Breast epithelium (tissue), 4 donors: ENCODE measurements at places on chromosomes 5 and 9.

GRCh38 chr5:109335114-109335513, 74.7 kb downstream of the PJA2 start:
- H3K27ac ChIP-seq = no peak overlapping the region
- DNase-seq = no peak
- no peaks in the 10 kb centered on the region for H3K27me3 ChIP-seq
- H3K36me3 ChIP-seq = no peaks in the 10 kb centered on the region
- H3K4me3 ChIP-seq = no peak overlapping the region
- no peaks in the 10 kb centered on the region for H3K4me1 ChIP-seq

GRCh38 chr5:159768243-159768642, 148.0 kb upstream of the ADRA1B start:
- H3K27me3 ChIP-seq = no peaks in the 10 kb centered on the region
- H3K27ac ChIP-seq = no peak overlapping the region
- no peak overlapping the region for H3K4me3 ChIP-seq
- H3K4me1 ChIP-seq = peaks cover 4% of the 10 kb centered on the region
- no peaks in the 10 kb centered on the region for H3K36me3 ChIP-seq
- DNase-seq = no peak

DNA sequence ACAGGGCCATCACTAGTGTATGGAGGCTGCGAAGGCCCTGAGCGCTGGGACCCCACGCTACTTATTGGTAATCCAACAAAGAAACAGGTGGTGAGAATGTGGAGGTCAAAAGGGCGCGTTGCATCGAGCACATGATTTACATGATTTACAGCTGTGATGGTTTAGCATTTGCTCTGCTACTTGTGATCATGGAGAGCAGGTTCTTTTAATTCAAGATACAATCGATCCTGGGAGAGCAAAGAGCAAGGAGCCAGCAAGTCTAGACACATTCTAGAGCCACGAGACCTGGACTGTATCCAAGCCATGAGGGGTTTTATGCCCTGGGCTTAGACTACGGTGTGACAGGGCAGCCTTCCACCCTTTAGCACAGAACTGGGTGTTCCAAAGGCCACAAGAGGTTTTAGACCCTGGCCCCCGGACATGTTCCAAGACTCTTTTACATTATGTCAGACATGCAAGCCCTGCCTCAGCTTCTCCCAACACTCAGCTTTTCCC, 47.0 kb upstream of the CLK4 start:
- no peak overlapping the region for H3K4me3 ChIP-seq
- no peaks in the 10 kb centered on the region for H3K36me3 ChIP-seq
- no peaks in the 10 kb centered on the region for H3K27me3 ChIP-seq
- no peak overlapping the region for H3K27ac ChIP-seq

DNA sequence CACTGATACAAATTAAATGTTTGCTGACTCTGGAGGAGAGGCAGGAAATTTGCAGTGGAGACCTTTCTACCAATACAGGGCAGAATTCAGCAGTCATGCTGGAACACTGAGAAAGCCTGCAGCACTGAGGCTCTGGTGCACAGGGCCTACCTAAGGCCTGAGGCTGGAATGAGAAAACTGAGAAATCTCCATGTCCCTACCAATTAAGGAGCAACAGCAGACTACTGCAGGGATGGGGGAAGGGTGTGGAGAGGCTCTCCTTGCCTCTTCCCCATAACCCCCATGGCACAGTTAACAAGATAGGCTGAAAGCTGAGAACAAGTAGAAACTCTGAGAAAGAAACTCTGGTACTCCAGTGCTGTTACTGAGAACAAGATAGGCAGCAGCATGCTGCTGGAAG, 10.5 kb downstream of the FBXO4 start:
- H3K36me3 ChIP-seq = no peaks in the 10 kb centered on the region
- H3K4me1 ChIP-seq = no peaks in the 10 kb centered on the region
- H3K27ac ChIP-seq = no peak overlapping the region
- DNase-seq = no peak
- no peak overlapping the region for H3K4me3 ChIP-seq
- H3K27me3 ChIP-seq = no peaks in the 10 kb centered on the region

DNA sequence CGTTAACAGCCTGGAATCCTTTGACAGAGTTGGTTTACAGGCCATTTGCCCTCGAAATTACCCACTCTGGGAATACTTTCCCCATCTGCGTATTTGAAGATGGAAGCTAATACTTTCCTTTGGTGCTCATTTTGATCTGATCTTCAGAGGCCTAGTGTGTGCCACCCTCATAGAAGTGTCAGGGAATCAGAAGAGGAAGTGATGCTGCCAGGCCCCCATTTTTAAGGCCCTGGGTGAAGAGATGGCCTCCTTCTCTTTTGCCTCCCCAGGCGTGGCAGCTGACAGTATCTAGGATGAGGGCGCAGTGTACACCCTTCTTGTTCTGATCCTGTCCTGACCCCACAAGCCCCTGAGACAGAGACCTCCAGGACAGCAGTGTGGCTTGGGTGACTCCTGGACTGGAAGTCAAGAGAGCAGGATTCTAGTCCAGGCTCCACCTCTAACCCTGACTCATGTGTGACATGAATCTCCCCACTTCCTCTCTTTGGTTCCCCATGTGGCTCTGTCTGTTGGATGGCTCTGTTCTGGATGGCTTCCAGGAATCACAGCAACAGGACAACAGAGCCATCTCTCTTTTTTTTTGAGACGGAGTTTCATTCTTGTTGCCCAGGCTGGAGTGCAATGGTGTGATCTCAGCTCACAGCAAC, 27.8 kb downstream of the CSF1R start:
- DNase-seq = no peak
- no peaks in the 10 kb centered on the region for H3K27me3 ChIP-seq
- H3K27ac ChIP-seq = no peak overlapping the region
- no peaks in the 10 kb centered on the region for H3K4me1 ChIP-seq

DNA sequence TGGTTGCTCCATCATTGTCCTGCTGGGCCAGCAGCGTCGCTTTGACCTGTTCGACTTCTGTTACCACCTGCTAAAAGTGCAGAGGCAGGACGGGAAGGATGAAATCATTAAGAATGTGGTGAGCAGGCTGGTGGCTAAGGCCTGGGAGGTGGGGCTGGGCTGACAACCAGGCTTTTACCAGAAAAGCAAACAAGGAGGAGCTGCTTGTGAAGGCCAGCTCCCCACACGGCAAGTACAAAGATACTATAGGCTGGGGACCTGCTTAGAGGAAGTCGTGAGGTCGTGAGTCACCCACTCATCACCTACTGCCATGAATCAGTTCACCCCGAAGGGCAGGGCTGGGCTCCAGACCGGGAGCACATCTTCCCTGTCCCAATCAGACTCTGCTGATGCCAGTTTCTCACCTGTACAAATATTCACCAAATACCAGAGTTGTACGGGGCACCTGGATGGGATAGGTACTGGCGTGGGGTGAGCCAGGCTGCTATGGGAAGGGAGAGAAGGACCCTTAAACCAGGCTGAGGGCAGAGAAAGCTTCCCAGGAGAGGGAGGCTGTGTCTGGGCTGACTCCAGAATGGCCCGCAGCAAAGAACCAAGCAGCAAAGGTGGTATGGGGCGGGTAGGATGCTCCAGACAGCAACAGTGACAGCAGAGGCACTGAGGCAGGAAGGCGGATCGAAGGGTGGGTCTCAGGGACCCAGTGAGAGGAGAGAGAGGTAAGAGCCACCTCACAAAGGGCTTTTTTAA, 69.3 kb upstream of the NIPAL4 start:
- H3K27me3 ChIP-seq = no peaks in the 10 kb centered on the region
- peak; percentile 71 for DNase-seq
- H3K36me3 ChIP-seq = no peaks in the 10 kb centered on the region
- no peak overlapping the region for H3K4me3 ChIP-seq
- H3K27ac ChIP-seq = peak overlapping the region; percentile 60
